ENCODE measurements at places on chromosomes 7 and 10.

- no peak for DNase-seq
Measured at GRCh38 chr10:5550621-5551530, 26.1 kb downstream of the CALML3 start.

DNA sequence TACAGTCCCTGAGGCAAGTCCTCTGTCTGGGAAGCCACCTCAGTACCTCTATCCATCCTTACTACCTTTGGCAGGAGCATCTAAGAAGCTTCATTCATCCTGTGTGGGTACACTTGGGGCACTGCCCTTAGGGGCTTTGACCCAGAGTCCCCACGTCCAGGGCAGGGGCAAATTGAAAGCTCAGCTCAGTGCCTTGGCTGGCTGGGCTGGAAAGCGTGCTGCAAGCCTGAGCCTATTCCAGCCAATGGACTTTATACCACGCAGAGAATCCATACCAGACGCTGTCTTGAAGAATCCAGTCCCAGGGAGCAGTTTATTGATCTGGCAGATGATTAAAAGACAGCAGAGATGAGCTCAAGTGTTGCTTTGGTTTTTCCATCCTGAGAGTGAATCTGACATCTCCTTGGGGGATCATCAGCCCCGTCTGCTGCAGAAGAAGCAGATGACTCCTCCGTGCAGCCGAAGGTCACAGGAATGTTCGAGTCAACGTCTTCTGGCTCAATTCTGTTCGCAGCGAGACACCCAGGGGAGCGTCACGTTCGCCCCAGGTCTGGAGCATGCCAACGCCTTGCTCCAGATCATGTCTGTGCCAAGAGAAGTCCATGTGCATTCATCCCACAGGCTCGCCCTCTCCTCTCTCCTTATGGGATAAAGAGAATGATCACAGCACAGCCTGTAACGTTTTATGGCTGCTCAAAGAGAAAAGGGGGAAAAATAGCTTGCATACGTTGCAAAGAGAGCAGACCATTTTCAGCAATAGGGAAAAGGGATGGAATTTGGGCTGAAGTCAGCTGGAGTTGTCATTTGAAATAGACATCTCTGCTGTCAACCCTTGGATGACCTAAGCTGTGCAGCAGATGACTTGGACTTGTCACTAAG is 35.8 kb upstream of the LYZL1 start:
- no peak for DNase-seq

DNA sequence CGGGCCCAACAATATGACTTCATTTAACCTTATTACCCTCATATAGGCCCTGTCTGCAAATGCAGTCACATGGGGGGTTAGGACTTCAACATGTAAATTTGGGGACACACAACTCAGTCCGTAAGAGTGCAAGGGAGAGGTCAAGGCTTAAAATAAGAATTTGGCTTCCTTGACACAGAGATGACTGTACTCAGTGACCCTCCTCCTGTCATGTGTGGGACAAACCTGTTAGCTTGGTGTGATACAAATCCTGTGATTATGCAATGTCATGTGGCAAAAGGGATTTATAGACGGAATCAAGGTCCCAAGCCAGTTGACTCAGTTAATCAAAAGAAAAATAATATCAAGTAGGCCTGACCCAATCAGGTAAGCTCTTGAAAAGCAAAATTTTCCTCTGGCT is 25.9 kb upstream of the GTPBP4 start:
- no peak for DNase-seq

GRCh38 chr10:114974625-114975024 is 36.6 kb downstream of the TRUB1 start:
- no peak for DNase-seq

All from NCI-H82 (cell line).